Stimulated activated CD4-positive, alpha-beta T cell treated with anti-CD3 and anti-CD28 coated beads, Interleukin-2, amount 100 ng/mL, for 24 hours (primary cell): ENCODE measurements at places on chromosomes 3 and 15.

DNA sequence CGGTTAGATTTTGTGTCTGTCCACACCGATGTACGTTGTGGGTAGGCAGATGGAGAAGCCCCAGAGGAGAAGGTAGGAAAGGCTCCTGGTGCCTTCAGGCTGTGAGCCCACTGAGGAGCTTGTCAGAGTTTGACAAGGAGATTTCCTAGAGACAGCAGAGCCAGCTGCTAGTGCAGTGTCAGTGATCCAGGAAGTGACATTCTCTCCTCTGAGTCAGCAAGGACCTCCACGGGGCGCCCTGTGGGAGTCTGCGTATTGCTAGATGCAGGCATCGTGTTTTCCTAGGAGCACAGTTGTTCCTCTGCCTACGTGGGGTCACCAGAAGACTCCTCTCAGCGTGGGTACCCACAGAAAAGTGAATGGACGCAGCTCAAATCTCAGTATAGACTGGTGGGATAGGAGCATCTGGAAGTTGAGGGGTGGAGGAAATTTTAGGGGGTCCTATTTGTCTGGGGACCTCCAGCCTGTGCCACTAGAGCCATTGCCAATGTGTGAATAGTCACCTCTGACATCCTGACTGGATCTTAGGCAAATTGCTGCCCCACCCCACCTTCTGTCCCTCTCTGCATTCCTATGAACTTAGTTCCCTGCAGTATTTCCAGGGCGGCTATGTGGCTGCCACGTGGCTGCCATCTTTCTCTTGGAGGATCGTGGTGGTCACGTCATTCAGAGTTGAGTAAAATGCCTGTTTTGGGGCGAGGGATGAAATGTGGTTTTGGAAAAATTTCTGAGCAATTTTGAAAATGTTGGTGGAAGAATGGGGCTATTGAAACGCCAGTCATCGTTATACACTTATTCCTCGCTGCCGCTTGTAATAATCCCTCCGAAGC is 84.8 kb upstream of the KLHL25 start:
- no peak for DNase-seq

DNA sequence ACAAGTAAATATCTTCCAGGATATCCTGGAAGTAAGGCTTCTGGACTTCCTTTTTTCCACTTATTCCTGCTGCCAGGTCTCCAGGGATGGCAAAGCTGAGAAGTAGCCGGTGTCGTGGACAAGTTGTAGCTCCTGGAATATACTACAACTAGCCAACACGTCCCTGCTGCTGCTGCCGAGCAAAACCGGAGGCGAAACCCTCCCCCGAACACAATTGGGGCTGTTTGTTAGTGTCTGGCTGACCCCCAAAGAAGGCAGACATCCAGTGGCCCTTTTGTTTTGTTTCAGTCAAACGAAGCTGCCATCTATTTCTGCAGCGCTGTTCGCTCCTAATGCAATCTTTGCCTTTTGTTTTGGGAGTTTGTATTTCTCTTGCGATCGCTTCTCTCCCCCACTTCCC is 45.3 kb upstream of the EIF5A2 start:
- no peak for DNase-seq

- DNase-seq, result no peak
These were observed 84.1 kb downstream of the PCCB start for GRCh38 chr3:136334209-136334608.

GRCh38 chr15:48557335-48557734 is 88.2 kb downstream of the FBN1 start:
- no peak for DNase-seq

- DNase-seq, result no peak
These were observed 2.4 kb upstream of the VIPR1 start for GRCh38 chr3:42500091-42500490.
